ENCODE measurements at places on chromosomes 13 and 19. TPM values are rescaled to one million over a fixed set of nuclear protein-coding genes. Genes with fewer than 3 reads are reported as not detected.

Gene MEGF8
- 9.9 TPM for total RNA-seq

Gene CRX
- total RNA-seq: not detected

Gene KLHL1
- 0.26 TPM for total RNA-seq

Gene GSK3A
- total RNA-seq: 12.5 TPM

Gene SPINT2
- total RNA-seq: 305 TPM

Gene ZNF724
- 0.33 TPM for total RNA-seq

Gene ZNF91
- 51.1 TPM for total RNA-seq

DNA sequence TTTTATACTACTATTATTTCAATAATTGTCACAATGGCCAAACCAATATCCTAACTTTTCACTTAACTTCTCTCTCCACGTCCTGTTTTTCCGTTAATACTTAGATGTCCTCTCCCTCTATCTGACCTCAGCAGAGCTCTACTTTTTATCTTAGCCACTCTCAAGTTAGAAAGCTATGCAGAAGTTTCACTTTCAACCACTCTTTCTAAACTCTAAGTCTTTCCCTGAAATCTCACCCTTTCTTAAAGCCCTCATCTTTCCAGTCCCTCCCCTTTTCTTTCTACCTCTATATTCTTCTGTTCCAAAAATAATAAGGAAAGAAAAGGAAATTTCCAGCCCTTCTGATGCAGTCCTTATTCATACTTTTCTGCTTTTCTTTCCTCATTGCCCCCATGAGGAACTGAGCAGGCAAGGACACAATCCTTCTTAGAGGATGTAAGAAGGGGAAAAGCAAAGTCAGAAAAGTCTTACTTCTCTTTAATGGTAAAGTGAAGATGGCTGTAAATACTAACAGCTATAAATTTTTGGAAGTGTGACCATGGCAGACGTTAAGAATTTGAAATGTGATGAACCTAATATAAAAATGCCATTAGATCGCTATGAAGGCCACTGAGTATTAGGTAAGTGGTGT is 23.0 kb downstream of the FAM216B start:
- H3K4me1 ChIP-seq: no peaks in the 10 kb centered on the region
- no peak overlapping the region for H3K4me3 ChIP-seq
- no peak overlapping the region for H3K27ac ChIP-seq
- no peak for DNase-seq
- no peaks in the 10 kb centered on the region for H3K27me3 ChIP-seq
- H3K36me3 ChIP-seq: no peaks in the 10 kb centered on the region

DNA sequence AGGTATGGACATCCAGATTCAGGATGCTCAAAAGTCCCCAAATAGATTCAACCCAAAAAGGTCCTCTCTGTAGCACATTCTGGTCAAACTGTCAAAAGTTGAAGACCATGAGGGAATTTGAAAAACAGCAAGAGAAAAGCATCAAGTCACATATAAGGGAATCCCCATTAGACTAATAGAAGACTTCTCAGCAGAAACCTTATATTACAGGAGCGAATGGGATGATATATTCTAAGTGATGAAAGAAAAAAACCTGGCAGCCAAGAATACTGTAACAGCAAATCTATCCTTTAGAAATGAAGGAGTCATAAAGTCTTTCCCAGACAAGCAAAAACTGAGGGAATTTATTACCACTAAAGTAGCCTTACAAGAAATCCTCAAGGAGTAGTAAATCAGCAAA is 29.7 kb downstream of the FXYD5 start:
- H3K27ac ChIP-seq: no peak overlapping the region
- H3K4me3 ChIP-seq: no peak overlapping the region
- H3K36me3 ChIP-seq: no peaks in the 10 kb centered on the region

- no peaks in the 10 kb centered on the region for H3K4me1 ChIP-seq
- H3K27ac ChIP-seq: no peak overlapping the region
- H3K4me3 ChIP-seq: no peak overlapping the region
Measured at GRCh38 chr13:49530457-49530856, 34.7 kb downstream of the PHF11 start.

- H3K4me1 ChIP-seq: peaks cover 11% of the 10 kb centered on the region
- H3K4me3 ChIP-seq: no peak overlapping the region
- no peak for DNase-seq
- no peak overlapping the region for H3K27ac ChIP-seq
- no peaks in the 10 kb centered on the region for H3K36me3 ChIP-seq
Measured at GRCh38 chr19:53553156-53553555, 15.2 kb downstream of the ZNF331 start.

DNA sequence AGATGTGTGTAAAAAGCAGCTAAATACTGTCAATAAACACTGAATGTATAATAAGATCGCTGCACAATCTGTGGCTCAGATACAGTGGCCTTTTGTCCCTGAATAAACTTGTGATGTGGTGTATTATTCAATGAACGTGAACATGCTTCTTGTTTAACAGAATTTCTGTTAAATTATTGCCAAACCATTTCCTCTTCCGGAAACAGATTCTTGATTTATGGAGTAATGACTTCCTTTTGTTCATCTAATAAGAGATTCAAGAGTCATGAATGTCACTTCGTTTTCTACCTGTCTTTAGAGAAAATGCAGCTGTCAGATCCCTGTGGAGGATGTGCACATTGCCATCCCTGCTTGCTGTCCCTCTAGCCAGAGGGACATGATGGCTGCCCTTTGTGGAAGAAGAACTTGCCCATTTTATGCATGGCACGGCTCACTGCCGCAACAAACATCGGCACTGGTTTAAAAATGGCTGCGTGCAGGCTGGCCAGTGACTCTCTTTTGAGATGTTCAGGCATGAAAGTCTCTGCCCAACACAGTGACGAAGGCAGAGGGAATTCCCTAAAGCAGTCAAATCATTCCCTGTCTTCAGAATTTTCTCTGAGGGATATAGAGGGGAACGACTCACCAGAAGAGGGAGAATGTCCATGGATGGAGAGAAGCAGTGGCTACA is 3.1 kb upstream of the TNFSF13B start:
- no peak overlapping the region for H3K4me3 ChIP-seq
- H3K27me3 ChIP-seq: no peaks in the 10 kb centered on the region
- no peak overlapping the region for H3K27ac ChIP-seq
- DNase-seq: no peak
- peaks cover 14% of the 10 kb centered on the region for H3K4me1 ChIP-seq

- H3K27me3 ChIP-seq: no peaks in the 10 kb centered on the region
- no peaks in the 10 kb centered on the region for H3K36me3 ChIP-seq
- no peak overlapping the region for H3K27ac ChIP-seq
- no peak overlapping the region for H3K4me3 ChIP-seq
- DNase-seq: no peak
- H3K4me1 ChIP-seq: peaks cover 4% of the 10 kb centered on the region
Measured at GRCh38 chr13:108961542-108962125, 332.2 kb downstream of the MYO16 start.

DNA sequence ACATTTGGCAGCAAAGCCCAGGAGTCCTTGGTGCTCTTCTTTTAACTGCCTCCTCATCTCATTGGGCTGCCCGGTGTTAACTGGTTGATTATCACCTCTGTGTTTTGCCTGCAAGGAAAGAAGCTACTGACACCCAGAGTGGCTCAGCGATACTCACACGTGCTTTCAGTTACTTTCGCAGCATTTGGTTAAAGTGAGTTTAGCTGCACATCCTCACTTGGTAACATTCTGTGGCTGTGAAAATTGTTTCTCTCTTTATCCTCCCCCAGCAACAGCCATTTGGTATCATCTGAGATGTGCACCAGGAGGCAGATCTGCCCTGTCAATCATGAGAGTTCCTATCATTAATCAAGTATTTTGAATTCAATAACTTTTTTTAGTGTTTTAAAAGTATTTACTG is 44.6 kb upstream of the GPR183 start:
- H3K4me1 ChIP-seq: no peaks in the 10 kb centered on the region
- H3K36me3 ChIP-seq: no peaks in the 10 kb centered on the region
- DNase-seq: no peak
- no peak overlapping the region for H3K27ac ChIP-seq

DNA sequence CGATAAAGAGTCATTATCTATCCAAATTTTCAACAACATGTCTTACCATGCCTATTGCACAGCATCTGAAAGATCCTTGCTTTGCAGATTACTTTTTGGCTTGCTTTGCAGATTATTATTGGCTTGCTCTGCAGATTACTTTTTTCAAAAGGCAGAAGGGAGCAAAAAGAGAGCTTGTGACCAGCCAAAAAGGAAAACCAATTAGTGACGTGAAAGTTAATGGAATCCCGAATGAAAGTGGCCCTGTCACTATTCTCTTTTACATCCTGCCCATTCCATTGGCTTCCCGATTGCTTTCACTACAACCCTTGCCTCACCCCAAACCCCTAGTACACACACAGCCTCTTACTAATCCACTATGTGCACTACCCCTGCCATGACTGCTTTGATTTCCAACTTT is 81.3 kb downstream of the LHFPL6 start:
- no peak for DNase-seq
- no peaks in the 10 kb centered on the region for H3K4me1 ChIP-seq
- no peak overlapping the region for H3K27ac ChIP-seq
- no peaks in the 10 kb centered on the region for H3K27me3 ChIP-seq
- no peaks in the 10 kb centered on the region for H3K36me3 ChIP-seq

GRCh38 chr13:114118086-114118485 is 14.3 kb downstream of the RASA3 start:
- DNase-seq: no peak
- peaks cover 26% of the 10 kb centered on the region for H3K4me1 ChIP-seq
- H3K4me3 ChIP-seq: no peak overlapping the region
- no peaks in the 10 kb centered on the region for H3K36me3 ChIP-seq
- H3K27me3 ChIP-seq: no peaks in the 10 kb centered on the region

GRCh38 chr13:93955904-93956303 is 523.6 kb downstream of the DCT start:
- H3K27me3 ChIP-seq: no peaks in the 10 kb centered on the region
- H3K36me3 ChIP-seq: no peaks in the 10 kb centered on the region
- peaks cover 10% of the 10 kb centered on the region for H3K4me1 ChIP-seq
- no peak overlapping the region for H3K27ac ChIP-seq
- no peak overlapping the region for H3K4me3 ChIP-seq
- DNase-seq: no peak
